ENCODE measurements at places on chromosomes 6 and 20.

GRCh38 chr6:38593409-38593808, 46.3 kb downstream of the BTBD9 start:
- no peak for DNase-seq

- DNase-seq = no peak
These were observed 326.3 kb downstream of the RIMS1 start for GRCh38 chr6:72212686-72213085.

GRCh38 chr20:478010-478948, 15.9 kb upstream of the TBC1D20 start:
- DNase-seq = no peak

DNA sequence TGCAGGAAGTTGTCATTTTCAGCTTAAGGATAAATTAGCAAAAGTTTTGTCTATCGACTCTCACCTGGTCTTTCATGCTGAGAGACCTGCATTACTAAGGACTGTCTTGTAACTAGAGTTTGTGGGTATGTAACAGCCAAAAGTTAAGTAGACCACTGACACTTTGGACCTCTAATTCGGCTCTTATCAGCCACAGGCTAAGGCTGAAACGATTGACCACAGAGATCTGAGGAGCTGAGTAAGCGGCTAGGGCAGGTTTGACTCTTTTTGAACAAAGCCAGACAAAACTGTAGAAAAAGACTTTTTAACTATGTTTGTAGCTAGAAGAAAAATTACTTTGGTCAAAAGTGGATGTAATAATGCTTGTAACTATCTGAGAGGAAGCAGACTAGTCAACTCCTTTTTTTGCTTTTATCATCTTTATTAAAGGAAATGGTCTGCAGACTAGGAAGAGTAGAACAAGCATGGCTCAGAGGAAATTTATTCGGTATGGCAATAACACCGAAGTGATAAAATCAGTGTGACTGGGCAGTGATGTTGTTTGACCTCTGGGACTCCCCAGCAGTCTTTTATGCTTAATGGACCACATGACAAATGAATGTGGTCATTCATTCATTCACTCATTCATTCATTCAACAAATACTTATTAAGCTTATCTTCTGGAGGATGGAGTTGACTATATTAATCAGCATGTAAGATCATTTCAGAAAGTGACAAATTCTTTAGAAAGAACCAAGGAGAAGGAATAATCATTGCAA, 725.0 kb upstream of the HS3ST5 start:
- no peak for DNase-seq

- no peak for DNase-seq
These were observed 48.6 kb downstream of the RALGAPA2 start for GRCh38 chr20:20663841-20664240.

DNA sequence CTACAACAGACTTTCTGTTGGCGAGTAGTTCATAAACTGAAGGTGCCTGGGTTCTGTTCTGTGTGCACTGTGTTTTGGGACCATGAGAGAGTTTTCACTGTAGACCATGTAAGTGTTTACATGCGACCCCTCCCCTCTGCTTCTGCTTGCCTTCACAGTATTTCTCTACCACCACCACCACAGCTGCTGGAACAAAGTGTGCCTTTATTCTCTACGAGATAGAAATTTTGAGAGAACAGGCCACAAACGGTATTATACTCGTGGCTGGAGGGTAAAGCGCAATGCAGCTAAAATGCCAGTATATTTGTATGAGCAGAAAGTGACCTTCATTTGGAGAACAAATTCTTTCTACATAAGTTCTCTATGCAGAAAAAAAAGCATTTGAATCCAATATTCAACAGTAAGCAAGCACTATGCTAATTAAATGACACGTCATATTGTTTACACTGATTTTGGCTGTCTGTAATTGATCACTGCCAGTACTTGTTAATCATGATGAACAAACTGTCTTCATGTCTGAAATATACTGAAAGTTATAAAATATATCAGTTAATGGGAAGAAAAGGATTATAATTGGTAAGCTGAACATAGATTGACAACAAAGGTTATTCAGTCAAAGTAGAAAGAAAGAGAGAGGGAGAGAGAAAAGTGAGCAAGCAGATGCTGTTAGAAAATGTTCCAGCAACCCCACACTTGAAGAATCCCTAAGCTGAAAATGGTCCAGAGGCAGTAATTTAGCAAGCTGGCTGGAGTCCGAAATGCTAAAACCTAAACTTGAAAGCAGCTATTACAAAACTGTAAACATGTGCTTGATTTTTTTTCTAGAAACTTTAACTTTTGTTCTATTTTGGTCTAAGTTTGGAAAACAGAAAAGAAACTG, 8.8 kb downstream of the CLDN20 start:
- no peak for DNase-seq

DNA sequence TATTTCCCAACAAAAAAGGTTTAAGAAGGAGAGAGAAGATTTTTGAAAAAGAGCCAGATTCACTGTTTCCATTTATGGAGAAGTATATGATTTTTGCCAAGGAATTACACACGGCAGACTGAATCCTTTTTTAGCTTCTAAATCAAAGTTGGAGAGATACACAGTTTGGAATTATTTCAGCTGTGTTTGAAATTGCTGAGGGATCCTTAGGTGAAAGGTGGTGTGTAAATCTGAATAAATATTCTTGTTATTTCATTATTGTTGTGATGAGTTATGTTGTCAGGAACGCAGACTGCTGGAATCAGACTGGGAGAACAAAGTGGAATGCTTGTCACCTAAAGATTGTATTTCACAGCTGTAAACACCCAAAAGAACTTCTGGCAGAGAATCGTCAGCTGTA, 168.5 kb upstream of the AKIRIN2 start:
- DNase-seq = no peak

DNA sequence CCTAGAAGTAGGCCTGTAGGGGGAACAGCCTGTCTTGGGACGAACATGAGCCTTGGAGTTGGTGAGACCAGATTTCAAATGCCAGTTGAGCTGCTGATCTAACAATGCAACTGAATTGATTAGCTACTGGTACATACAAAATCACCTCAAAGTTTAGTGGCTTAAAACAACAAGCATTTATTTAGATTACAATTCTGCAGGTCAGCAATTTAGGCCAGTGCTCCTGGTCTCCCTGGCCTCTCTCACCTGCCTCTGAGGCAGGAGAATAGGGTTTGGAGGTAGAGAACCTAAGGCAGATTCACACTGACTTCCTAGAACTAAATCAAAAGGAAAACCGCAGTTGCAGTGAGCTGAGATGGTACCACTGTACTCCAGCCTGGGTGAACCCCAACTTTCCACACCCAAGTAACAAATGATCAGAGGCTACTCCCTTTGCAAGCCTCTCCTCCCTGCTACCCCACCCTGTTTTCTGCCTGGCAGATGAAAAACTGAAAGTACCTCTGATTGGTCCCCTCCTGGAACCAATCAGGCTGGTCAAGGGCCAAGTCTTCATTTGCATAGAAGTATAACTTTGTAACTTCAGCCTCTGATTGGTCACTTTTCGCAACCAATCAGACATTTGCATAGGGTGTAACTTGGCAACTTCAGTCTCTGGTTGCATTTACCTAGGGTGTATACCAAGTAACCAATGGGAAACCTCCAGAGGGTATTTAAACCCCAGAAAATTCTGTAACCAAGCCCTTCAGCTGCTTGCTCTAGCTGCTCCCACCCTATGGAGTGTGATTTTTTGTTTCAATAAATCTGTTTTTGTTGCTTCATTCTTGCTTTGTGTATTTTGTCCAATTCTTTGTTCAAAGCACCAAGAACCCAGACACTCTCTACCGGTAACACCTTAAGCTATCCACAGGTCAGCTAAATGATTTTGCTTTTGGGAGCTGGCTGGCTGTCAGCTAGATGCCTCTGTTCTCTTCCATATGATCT, 8.1 kb upstream of the UBR2 start:
- DNase-seq = no peak

DNA sequence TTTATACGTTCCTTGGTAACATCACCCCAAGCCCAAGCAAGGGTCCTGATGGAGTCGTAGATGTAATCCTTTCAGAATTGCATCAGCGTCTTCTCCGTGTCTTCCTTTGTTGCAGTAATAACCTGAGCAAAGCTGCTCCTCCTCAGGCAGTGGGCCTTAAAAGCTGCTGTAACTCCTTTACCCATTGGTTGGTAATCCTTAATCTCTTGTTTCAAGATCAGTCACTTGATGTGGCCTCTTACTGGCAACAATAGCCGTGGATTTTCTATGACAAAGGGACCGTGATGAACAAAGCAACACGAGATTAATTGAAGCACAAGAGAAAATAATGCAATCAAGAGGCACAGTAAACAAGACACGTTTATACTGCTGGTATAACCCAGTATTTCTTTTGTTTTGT, 44.6 kb downstream of the ALDH5A1 start:
- no peak for DNase-seq

DNA sequence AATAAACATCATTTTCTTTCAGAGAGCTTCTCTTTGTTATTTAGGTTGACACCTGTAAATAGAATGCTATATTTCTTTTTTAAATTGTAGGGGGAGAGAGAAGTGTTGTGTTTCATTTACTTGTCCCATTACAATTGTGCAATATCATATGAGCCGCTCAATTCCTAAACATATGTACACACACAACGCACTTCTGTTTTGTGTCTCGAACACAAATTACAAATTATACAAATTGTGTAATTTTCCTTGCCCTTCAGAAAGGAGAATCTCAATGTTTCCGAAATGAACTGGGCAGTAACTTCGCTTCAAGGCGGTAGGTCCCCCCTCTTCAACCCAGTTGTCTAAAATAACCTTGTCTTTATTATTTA, 2.6 kb upstream of the ABT1 start:
- DNase-seq = no peak

GRCh38 chr6:157034436-157035230, 257.5 kb downstream of the ARID1B start:
- DNase-seq = no peak

- no peak for DNase-seq
These were observed 121.7 kb downstream of the EDN3 start for GRCh38 chr20:59421920-59422637.

- DNase-seq = no peak
These were observed at the start of gene AKAP12 for GRCh38 chr6:151239603-151240035. Gene AKAP12, plus strand, starts transcription at chr6:151239967. Its CDS starts 596 bp downstream, at chr6:151240563.

DNA sequence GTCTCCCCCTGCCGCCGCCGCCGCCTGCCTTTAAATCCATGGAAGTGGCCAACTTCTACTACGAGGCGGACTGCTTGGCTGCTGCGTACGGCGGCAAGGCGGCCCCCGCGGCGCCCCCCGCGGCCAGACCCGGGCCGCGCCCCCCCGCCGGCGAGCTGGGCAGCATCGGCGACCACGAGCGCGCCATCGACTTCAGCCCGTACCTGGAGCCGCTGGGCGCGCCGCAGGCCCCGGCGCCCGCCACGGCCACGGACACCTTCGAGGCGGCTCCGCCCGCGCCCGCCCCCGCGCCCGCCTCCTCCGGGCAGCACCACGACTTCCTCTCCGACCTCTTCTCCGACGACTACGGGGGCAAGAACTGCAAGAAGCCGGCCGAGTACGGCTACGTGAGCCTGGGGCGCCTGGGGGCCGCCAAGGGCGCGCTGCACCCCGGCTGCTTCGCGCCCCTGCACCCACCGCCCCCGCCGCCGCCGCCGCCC, 474 bp downstream of the CEBPB start:
- no peak for DNase-seq

DNA sequence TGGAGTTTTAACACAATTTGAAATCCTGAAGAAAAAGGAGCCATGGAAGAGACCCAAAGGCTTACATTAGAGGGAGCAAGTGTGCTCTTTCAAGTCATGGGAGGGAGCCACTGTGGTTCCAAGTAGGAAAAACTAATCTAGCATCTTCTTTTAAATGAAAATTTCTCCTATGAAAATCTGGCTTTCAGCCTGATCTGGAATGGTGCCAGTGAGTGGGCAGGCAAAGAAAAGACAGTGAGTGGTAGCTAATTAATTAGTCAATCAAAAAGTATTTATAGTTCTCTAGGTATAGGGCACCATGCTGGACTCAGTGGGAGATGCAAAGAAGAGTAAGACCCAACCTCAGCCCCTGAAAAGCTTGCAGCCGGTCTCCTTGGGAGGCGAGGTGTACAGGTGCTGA, 21.9 kb downstream of the CAP2 start:
- DNase-seq = no peak

DNA sequence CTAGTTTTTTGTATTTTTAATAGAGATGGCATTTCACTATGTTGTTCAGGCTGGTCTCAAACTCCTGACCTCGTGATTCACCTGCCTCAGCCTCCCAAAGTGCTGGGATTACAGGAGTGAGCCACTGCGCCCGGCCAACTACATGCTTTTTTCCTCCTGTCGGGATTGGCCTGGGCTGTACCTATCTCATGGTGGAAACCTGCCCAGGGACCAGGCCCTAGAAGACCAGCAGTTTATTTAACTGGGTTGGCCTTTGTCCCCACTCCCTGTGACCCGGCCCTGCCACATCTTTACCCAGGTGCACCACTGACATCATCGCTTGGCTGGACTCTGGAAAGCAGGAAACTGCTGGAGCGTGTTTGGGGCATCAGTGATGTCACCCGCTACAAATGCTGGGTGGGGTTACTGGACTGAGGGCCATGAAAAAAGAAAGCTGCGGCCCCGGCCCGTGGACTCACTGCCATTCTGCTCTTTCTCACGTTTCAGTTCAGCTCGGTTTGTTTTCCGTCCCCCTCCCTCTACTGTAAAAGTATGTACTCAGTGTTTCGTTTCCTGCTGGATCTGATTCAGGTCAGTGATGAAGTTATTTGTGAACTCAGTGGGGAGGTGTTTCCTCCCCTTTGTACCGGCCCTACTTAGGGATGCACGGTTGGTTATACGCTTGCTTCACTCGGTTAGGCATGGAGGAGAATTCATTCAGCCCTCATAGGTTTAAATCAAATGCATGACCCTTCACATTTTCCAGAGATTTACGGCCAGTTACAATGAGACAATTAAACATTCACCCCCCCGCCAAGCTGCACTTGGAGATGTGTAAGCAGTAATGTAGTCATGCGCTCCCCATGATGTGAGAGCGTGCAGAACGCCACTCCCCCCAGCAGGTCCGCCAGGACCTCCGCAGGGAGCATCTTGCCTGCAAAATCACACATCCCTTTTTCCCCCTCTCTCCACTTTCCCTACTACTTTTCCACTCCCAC, 179.3 kb downstream of the MTHFD1L start:
- peak; percentile 85 for DNase-seq

GRCh38 chr6:157383471-157383870, 2.5 kb downstream of the ZDHHC14 start:
- no peak for DNase-seq

DNA sequence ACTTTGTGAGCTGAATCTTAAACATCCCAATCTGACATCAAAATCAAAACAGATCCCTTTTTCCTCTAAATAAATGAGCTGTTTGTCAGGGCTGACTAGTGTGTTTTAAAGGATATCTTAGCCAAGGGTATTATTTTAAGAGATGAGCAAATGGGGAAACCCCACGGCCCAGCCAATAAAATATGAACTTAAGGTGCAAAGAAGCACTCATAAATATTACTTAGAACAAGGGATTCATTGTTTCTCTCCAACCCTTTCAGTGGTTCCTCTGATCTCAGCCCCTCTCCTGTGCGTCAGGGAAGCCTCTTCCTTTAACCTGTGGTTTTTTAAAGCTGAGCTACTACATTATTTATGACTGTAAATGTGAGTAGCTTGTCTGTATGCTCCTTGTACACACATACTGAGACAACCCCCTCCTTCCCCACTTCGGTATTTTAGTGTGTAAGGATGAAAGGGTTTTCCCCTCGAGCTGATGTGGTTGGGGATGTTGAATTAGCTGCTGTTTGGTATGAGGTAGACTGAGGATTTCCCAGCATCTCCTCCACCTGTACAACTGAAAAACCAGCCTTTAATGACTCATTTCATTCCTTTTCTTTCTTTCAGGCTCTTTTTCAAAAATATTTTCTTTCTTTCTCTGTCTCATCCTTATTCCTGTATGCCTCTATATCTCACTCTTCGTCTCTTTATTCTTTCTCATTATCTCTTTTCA, 6.5 kb downstream of the BMP5 start:
- no peak for DNase-seq

- no peak for DNase-seq
These were observed 431.0 kb upstream of the MARCKS start for GRCh38 chr6:113425977-113426660.
